Glomerular endothelial cell (primary cell): ENCODE measurements at places on chromosomes 5 and 9. TPM values are rescaled to one million over a fixed set of nuclear protein-coding genes. Genes with fewer than 3 reads are reported as not detected.

Gene DEPDC1B
- total RNA-seq: 1.0 and 3.4 TPM in 2 replicates

Gene PPIP5K2
- total RNA-seq: 25.3 and 34.7 TPM in 2 replicates

Gene SHC3
- 4.5 and 7.3 TPM in 2 replicates for total RNA-seq

Gene ZNF462
- total RNA-seq: 10.4 and 13.7 TPM in 2 replicates

Gene HACD4
- total RNA-seq: 2.0 and 2.8 TPM in 2 replicates

Gene C9orf152
- total RNA-seq: not detected in 2 replicates

DNA sequence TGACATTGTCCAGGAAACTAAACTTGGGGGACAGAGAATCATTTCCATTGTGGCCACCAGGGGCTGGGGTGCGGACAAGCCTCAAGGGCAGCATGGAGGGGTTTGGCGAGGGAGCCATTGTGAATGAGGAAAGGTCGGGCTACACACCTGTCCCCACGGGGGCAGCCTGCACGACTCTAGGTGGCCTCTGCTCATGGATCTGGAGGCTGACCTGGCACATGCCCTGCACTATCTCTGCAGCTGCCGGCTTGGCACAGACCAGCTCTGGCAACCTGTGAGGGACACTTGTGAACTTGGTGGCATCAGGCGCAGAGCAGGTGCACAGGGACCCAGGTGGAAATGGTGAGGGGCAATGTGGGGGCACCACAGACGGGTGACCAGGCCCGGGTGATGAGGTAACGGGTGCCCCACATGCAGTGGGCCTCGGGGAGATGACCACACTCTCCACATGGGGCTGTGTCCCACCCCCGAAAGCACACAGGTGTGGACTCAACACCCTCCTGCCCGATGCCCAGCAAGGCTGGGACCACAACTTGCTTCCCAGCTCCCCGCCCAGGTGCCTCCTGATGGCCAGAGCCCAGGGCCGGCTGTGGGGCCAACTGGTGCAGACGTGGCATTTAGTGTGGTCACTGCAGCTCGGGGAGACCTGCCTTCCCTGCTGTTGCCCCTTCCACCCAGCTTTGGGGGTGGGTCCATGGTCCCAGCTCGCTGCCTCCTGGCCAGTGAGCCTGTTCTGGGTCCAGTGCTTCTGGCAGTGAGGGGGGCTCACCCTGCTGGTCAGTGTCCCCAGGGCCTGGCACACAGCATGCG lies 60.9 kb upstream of the UBAC1 start:
- DNase-seq: no peak

GRCh38 chr5:90767710-90768109 lies 209.1 kb downstream of the ADGRV1 start:
- DNase-seq: no peak

DNA sequence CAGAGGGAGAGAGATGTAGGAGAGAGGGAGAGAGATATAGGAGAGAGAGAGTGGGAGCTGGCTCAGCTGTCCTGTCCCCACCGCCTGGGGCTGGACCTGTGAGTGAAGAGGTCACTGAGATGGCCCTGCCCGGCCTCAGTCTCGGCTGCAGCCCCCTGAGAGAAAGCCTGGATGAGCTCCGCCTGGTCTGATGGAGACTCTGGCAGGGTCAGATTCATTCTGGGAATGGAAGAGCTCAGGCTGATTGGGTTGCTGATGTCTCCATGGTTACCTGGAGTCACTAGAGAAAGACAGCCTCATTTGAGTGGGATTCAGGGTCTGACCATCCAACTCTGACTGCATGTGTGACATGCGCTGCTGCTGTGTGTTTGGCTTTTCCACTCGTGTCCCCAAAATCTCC lies 27.1 kb upstream of the SEMA4D start:
- no peak for DNase-seq

GRCh38 chr9:112864403-112864802 lies 26.3 kb downstream of the SLC46A2 start:
- DNase-seq: no peak

DNA sequence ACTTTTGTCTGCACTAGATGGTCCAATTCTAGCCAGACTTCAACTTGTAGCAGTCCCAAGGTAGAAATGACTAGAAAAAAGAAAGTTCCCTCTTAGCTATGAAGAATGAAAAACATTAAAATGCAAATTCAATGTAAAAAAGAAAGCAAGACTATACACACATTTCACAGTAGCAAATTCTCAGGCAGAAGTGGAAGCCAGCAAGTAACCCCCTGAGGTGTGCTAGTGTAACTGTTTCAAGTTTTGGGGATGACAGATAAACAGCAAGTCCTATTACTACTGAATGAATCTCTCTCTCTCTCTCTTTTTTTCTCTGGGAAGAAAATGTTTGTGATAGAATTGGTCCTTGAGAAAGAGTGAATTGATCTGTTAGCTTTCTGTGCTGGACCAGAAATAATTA lies 185.6 kb downstream of the EFNA5 start:
- no peak for DNase-seq

DNA sequence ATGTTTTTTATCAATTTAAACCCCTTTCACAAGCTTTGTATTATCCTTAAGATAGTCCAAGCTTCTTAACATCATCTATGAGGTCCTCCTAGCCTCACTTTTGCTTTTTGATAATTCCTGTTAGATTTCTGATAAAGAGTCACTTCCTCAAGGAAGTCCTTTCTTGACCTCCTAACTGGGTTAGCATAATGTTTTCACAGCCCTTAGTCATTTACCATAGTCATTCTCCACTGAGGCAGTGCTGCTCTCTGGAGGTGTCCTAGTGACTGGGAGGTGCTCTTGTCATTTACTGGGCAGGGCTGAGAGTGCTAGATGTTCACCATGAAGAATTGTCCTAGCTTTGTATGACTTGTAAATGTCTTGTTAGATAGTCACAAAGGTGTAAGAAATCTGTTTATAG lies 26.4 kb downstream of the TNPO1 start:
- peak; percentile 77 for DNase-seq

- no peak for DNase-seq
Observed at GRCh38 chr5:163841-164240, 27.5 kb upstream of the LRRC14B start.

DNA sequence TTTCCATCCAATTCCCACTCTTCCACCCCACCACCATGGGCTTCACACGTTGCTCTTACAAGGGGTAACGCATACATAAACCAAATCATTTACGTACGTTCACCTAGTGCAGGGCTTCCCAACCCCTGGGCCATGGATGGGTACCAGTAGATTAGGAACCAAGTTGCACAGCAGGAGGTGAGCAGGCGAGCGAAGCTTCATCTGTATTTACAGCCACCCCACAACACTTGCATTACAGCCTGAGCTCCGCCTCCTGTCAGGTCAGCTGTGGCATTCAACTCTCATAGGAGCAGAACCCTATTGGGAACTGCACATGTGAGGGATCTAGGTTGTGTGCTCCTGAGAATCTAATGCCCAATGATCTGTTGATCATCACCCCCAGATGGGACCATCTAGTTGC lies 82.3 kb downstream of the CEMIP2 start:
- no peak for DNase-seq

GRCh38 chr5:146337264-146337904 lies 1.3 kb upstream of the POU4F3 start:
- no peak for DNase-seq

DNA sequence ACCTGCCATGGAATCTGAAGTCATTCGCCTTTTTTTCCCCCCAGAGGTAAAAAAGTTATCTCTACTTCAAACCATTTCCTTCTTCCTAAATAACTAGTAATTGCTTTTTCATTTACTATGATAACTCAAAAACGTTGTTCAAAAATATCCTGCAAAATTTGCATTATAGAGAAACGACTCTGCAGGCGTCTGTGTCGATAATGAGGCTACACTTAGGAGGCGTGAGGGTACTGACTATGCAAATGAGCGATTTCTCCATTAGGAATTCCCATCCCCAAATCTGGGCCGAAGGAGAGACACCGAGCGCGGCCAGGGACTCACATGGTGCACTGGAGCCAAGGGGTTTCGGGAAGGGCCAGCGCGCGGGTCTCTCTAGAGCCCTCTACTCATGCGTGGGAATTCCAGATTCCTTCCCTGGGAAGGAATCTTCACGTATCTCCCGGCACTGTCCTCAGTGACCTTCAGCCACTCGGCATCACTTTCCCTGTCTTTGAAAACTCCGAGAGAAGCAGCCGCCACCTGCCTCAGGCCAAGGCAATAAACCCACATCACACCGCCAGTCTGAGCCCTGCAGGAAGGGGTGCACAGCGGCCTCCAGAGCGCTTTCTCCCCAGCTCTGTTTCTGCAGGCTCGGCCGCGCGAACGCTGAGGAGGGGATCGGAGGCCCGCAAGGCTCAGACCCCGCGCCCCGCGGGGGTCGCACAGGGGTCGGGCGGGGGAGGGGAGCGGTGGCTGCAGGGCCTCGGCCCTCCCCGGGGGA lies 718 bp upstream of the DENND4C start:
- DNase-seq: no peak

GRCh38 chr9:126503333-126504085 lies 110.2 kb upstream of the LMX1B start:
- no peak for DNase-seq

DNA sequence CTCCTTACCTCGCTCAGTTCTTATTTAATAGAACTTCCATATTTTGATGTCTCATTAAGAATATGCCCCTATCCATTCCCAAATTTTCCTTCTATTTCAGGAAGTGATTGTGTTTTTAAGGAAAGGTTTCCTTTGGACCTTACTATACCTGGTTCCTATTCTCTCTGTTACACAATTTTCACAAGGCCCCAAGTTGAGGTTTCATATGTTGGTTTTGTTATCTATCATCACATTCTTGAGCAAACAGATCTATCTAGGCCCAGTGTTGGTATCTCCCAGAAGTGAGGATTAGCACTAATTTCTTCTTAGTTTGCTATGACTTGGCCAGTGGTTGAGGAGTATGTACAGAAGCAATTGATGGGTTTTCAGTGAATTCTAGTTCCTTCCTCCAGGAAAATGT lies 41.5 kb downstream of the ALG2 start:
- no peak for DNase-seq

DNA sequence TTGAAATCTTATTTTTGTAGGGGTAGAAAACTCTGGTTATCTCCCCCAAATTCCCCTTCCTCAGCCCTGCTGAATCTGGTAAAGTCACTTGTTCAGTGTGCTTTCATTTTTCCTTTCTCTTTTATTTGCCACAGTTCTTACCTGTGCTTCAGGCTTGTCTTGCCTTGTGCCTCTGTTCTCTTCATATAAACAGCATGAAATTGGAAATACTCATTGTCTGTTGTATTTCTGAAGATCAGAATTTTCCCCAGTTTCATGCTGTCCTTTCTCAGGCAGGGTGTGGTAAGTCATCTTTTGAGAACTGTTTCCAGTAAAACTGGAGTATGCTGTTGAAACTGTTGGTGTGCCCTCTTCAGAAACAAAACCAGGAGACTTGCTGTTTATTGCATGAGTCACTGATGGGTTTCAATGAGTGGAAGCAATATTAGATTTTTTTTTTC lies 7.0 kb downstream of the PAM start:
- DNase-seq: no peak

DNA sequence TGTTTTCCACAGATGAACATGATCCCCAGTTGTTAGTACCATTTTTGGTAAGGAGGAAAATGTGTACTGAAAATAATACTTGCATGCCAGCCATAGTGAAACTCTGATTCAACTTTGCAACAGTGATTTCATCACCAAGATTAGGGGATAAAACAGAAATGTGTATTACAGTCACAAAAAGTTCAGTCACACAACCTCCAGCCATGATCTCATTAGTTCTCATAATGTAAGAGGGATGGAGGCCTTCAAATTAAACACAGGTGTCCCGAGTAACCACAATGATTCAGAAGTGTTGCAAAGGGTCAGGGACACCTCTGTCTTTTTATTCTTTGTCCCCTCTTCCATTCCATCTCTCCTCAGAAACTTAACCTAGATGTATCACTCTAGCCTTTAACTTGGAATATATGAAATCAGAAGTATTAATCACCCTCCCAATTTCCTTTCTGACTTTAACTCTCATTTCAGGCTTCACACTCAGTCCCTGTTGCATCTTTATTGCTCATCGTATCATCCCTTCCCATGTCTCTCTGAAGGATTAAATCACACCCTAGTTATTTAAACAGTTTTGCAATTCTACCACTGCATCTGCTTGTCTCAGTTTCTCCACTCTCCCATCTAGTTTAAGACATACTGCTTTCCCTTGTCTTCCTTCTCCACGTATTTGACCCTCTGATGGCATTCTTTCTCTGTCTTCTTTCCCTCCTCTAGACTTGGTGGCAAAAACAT lies 291.2 kb downstream of the ADAMTS6 start:
- DNase-seq: no peak

DNA sequence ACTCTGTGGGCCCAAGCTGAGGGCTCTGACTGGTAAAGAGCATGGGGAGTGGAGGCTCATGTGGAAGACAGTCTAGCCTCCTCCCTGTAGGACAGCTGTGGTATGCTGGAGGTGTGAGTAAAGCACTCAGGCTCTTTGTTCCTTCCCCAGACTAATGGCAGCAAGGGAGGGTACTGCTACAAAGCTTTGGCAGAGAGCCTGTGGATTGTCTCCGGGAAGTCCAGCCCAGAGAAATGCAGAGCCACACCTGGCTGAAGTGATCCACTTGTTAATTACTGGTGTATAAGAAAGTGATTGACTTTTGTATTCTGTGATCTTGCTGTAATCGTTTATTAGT lies 161.7 kb downstream of the OXCT1 start:
- DNase-seq: no peak

- DNase-seq: no peak
Observed at GRCh38 chr9:133514460-133515239, 10.1 kb downstream of the MYMK start.

- peak; percentile 20 for DNase-seq
Observed at GRCh38 chr5:133421394-133421793, 190.9 kb downstream of the FSTL4 start.
